ENCODE measurements at places on chromosomes 4 and X.
A peak's percentile ranks its signal among the peaks of the same experiment; 100 is the strongest.

DNA sequence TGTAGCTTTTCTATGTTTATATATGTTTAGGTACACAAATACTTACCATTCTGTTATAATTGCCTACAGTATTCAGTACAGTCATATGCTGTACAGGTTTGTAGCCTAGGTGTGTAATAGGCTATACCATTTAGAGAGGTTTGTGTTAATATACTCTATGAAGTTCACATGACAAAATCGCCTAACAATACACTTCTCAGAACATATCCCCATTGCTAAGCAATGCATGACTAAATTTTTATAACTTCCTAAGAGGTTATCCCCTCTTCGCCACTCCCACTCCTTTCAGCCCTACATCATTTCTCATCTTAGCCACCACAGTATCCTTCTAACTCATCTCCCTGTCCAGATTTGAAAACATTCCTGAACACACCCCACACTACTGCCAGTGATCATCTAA is 83.7 kb upstream of the ZCCHC13 start:
- DNase-seq, result no peak

DNA sequence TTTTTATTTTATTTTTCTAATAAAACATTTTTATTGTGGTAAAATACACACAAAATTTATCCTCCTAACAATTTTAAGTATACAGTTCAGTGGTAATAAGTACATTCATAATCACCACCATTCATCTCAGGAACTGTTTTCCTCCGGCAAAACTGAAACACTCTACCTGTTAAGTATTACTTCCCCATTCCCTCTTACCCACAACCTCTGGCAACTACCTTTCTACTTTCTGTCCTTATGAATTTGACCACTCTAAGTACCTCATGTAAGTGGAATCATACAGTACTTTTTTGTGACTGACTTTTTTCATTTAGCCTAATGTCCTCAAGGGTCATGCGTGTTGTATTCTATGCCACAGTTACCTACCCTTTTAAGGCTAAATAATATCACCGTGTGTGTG is 21.1 kb upstream of the HSFX4 start:
- no peak for DNase-seq

GRCh38 chr4:158906073-158906472 is 137.2 kb downstream of the FNIP2 start:
- DNase-seq, result no peak

- DNase-seq, result no peak
These were observed 234.2 kb upstream of the ANKRD50 start for GRCh38 chr4:124946696-124947095.

DNA sequence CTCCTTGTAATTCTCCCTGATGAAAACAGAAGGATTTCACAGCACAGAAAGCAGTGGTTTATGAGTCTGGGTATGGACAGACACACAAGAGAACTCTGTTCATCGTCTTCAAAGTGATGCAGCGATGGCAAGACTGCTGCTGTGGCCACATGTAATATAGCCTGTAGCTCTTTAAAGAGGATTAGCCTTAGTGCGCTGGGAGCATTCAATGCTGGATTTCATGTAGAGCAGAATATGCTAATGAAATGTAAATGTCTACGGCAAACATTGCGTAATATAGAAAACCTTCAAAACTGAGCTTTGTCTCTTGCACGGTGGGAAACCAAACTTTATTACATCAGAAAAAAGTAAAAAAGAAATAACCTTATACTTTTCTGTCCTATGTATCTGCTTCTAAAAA is 42.9 kb downstream of the ALPK1 start:
- no peak for DNase-seq

DNA sequence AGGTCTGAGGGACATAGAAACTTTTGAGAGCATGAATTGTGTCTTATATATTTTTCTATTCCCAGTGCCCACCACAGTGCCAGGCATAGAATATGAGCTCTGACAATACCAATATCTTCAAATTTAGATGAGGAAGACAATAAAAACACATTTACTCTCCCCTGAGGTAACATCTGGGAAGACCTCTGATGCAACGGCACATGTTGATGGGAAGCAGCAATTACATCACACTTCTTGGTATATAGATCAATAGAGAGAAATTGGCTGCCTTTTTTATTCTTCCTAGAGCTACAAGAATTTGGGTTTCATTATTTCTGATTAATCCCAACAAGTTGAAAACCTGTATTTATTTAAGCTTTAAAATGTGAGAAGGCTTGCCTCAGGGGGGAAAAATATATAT is 67.4 kb upstream of the SMAD1 start:
- no peak for DNase-seq

DNA sequence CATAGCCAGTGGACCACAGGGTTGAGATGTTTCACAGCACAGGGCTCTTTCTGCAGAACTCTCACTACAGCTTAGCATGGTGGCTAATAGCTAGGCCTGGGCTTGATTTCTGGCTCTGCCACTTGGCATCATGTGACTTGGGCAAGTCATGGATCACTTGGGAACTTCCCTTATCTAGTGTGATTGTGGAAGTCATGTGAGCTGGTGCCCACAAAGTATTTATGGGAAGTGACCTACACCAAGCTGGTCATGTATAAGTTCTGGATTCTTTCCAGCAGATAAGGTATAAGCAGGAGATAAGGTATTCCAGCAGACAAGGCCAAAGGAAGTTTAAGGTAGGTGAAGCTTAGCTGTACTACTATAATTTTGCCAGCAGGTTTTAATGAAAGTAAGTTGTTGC is 61.0 kb downstream of the REELD1 start:
- DNase-seq, result no peak

DNA sequence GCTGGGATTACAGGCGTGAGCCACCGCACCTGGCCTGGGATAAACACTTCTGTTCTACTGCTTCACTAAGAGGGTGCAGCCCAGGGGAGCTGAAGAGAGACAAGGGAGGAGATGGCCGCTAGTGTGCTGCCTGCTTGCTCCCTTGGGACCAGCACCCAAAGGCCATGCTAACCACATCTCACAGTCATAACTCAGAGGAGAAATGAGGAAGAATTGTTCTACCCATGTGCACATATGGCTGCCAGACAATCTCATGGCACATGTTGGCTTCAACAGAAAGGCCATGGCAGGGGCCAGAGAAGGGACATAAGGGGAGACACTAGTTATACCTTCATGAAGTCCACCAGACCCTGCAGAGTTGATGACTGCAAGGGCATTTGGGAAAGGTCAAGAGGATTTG is 22.4 kb downstream of the CLDN22 start:
- DNase-seq, result no peak

GRCh38 chr4:84814094-84814750 is 152.3 kb downstream of the WDFY3 start:
- peak; percentile 59 for DNase-seq

DNA sequence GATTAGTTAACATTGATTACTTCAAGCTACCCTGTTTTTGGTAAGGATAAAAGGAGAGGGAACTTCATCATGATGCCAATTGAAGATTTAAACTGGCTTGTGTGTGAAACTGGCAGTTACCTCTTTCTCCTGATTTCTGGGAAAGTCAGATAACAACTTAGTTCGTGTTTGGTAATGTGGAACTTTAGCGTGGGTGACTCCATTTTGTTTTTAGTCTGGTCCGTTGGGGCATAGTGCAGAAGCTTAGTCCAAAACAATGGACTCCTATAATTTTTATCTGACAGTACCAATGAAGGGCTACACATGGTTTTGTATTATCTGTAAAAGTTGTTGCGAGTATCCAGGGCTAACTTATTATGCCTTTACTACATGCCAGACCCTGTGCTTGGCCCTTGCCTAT is 294.9 kb downstream of the GUCY2F start:
- DNase-seq, result no peak

DNA sequence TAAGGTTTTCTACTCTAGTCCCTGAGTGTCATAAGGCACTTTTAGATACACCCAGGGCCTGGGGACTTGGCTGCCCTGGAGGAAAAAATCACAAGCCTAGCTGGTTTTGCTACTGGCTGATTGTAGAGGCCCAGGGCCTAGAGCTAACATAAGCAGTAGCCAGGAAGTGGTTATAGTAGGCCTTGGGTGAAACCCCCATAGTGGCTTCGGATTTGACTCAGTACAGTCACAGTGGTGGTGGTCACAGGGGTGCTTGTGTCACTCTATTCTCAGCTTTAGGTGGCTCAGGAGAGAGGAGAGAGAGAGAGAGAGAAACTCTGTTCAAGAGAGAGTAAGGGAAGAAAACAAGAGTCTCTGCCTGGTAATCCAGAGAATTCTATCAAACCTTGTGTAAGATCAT is 194.5 kb upstream of the EDA2R start:
- DNase-seq, result no peak

GRCh38 chrX:128928636-128929035 is 594.7 kb downstream of the SMARCA1 start:
- no peak for DNase-seq

DNA sequence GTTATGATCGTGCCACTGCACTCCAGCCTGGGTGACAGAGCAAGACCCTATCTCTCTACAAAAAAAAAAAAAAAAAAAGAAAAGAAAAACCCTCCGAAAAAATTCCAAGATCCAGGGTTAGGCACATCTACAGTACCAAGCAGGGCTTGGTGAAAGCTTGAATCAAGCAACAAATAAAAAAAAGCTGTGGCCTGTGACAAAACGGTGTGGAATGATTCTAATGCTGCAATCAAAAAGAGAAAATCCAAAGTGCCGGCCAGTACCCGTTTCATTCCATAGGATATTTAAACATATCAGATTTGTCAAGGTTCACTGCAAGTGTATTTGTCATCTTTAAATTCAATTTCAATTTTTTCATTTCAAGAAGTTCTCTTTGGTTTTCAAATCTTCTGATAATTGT is 20.5 kb downstream of the RWDD4 start:
- DNase-seq, result peak; percentile 45

GRCh38 chr4:37615720-37616063 is 70.5 kb downstream of the RELL1 start:
- DNase-seq, result no peak

- DNase-seq, result no peak
These were observed 83.2 kb downstream of the RBM47 start for GRCh38 chr4:40546506-40546905.

GRCh38 chrX:130119312-130119898 is 9.1 kb upstream of the ELF4 start:
- no peak for DNase-seq

GRCh38 chr4:95985791-95986550 is 146.1 kb downstream of the PDHA2 start:
- DNase-seq, result no peak

DNA sequence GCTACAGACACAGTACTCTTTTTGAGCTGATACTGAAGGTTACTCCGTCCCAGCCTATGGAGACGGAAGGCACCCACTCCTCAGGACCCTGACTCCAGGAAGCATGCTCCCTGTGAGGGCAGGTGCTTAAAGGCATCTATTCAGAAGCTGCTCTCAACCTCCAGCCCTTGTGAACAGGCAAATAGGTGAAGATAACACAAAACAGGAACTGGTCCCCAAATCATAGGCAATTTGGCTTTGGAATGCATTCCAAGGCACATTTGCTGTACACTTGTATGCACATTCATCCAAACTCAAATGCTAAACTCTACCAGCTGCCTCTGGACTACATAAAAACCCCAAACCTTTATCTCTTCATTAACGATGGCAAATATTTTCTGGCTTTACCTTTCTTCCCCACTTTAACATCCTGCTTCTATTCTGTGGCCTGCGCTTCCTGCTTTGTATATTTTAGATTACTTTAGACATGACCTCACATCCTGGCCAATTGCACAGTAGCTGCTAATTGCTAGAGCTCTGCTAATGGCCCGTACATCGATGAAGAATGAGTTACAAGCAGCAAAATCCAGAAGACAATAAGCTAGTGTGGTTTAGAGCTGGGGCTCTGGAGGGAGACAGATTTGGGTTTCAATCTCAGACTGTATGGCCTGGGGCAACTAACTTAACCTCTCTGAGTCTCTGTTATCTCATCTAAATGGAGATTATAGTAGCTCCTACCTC is 3.2 kb downstream of the SEL1L3 start:
- DNase-seq, result no peak

GRCh38 chr4:138445098-138445497 is 202.9 kb upstream of the SLC7A11 start:
- no peak for DNase-seq

- no peak for DNase-seq
These were observed 1.8 kb downstream of the TBC1D1 start for GRCh38 chr4:37892641-37893040.

DNA sequence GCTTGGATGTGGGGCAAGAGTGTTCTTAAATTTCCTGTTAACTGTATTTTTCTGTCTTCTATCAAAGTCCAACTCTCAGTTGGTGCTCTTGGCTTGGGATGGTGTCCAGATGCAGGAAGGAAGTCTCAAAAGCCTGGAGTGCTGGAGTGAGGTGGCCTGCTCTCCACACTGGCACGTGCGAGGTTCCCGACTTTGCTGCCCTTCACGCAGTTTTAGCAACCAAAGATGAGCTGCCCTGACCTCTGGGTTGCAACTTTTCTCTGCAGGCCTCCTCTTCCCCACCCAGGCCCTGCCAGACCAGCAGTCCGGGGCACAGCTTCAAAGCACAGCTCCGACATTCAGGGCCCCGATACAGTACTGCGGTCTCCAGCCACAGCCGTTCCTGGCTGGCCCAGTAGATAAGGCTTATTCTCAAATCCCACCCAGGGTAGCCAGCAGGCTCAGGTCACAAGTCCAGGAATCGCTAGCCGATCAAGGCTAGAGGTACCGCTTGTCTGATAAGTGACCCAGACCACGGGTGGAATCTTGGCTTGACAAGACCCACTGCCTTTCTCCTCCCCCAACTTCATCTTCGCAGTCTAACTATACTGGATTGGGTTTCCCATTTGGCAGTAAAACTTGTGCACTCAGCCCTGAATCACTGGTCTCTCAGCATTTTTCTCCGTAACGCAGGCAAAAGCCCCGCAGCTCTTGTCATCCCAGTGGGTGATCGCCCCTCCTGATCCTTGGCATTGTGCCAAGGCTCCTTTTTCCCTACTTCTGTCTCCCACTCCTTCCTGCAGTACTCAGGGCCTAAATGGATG is 21.8 kb upstream of the JADE1 start:
- DNase-seq, result no peak

DNA sequence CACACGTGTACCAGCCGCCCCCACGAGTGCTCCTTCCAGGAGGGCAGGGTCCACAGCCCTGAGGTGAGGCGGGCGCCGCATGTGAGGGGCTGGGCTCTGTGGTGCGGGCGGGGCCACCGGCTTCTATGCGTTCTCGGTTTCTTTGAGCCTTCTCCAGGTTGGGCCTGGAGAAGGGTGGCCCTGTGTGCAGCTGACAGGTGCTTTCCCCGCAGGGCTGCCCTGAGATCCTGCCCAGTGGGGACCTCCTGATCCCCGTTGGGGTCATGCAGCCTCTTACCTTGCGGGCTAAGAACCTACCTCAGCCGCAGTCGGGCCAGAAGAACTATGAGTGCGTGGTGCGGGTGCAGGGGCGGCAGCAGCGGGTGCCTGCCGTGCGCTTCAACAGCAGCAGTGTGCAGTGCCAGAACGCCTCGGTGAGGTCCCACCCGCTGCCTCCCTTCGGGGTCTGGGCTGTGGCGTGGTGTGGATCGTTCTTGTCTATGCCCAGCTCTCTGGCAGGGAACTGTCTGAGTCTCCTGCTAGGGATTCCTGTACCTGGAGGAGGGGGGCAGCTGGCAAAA is 6.8 kb downstream of the PLXNA3 start:
- no peak for DNase-seq

- no peak for DNase-seq
These were observed 57.4 kb downstream of the TMEM164 start for GRCh38 chrX:110060317-110060716.

GRCh38 chrX:107777536-107777832 is at the start of gene NCBP2L:
Gene NCBP2L, plus strand, starts transcription at chrX:107777733. Its CDS starts 16,488 bp downstream, at chrX:107794221.
- no peak for DNase-seq

GRCh38 chr4:52659722-52660261 is 691 bp upstream of the USP46 start:
- DNase-seq, result no peak

GRCh38 chrX:101450085-101450484 is 35.2 kb upstream of the ARMCX4 start:
- DNase-seq, result no peak

GRCh38 chr4:186759990-186760389 is 36.3 kb upstream of the FAT1 start:
- DNase-seq, result no peak

Measured in amniotic stem cell (primary cell).